T-helper 9 cell (primary cell): ENCODE measurements at places on chromosomes 3 and 15.

DNA sequence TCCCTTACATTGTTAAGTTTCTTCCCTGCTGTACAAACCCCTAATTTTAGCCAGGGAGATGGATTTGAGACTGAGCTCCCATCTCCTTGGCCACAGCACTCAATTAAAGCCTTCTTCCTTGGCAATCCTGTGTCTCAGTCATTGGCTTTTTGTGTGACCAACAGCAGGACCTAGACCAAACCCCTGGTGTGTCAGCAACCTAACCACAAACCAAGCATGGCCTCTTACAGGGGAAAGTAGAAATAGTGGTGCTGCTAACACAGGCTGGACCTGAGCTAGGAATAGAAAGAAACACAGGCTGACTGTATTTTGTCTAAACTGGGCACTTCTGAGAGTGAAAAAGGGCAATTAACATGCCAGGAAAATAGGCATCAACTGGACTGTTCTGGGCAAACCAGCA, 37.9 kb downstream of the PPCDC start:
- DNase-seq = no peak

DNA sequence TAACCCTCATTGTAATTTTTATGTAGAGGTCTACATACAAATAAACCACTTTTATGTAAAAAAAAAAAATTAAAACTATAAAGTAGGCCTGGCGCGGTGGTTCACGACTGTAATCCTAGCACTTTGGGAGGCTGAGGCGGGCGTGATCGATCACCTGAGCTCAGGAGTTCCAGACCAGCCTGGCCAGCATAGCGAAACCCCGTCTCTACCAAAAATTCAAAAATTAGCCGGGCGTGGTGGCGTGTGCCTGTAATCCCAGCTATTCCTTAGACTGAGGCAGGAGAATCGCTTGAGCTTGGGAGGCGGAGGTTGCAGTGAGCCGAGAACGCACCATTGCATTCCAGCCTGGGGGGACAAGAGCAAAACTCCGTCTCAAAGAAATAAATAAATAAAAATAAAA, 766 bp upstream of the SLC12A6 start:
- no peak for DNase-seq

DNA sequence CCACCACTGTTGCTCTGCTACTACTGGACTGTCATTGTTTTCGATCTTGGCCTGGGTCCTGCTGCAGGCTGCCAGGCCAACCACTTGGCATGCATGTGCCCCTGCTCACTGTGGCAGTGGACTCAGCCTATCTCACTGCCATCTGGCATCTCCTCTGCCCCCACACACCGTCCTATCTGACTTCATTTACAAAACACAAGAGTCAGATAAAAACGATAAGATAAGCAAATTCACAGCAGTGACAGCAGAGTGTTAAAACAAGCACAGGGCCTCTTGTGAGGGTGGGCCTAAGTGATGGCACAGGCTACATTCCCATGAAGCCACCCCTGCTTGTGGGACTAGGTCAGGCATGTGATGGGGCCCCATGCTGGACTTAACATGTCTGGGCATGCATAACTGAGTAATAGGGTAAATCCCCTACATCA, 68.1 kb downstream of the CRYGS start:
- no peak for DNase-seq

DNA sequence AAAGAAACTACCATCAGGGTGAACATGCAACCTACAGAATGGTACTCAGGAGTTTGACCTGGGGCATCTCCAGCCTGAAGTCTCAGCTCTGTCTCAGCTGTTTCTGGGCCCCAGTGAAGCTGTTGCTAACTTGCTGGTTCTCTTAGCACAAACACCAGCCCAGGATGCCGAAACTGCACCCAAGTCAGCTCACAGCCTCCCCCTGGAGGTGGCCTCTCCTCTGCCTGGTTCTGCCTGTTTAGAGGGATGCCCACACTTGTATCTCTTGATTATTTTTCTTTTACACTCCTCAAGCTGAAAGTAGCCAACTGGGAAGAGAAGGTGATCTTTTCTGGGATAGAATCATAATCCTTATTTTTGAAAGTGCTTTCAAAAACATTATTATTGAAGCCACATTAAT, 289.0 kb upstream of the RASGRP1 start:
- DNase-seq = peak; percentile 8

DNA sequence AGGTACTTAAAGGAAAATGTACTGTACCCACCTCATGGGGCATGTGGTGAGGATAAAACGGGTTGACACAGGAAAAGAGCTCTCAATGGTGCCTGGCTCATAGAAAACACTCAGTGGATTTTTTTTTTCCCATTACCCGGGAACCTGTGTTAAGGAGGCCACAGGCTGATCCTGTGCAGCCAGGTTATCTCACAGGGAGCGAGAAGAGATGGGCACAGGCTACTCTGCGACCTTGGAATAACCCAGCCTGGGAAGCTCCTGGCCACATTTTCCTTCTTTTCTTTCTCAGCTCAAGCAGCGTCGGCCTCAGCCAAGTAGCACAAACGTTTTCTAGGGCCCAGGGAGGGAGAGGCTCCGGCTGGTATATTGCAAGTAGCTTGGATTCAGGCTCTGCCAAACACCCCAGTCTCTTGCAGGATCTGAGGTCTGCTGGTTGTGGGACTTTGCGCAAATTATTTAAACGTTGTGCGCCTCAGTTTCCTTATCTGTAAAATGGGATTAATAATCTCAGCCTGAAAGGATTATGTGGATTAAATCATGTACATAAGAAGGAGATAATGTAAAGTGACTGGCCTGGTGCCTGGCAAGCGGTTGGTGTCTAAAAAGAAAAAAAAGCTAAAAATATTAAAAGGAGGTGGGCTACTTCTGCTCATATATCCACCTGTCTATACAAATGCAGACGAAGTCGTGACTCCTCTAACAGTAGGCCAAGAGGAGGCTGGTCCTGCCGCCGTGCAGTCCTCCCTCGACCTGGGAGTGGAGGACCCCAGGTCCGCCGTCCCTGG, 2.2 kb downstream of the FURIN start:
- DNase-seq = no peak

DNA sequence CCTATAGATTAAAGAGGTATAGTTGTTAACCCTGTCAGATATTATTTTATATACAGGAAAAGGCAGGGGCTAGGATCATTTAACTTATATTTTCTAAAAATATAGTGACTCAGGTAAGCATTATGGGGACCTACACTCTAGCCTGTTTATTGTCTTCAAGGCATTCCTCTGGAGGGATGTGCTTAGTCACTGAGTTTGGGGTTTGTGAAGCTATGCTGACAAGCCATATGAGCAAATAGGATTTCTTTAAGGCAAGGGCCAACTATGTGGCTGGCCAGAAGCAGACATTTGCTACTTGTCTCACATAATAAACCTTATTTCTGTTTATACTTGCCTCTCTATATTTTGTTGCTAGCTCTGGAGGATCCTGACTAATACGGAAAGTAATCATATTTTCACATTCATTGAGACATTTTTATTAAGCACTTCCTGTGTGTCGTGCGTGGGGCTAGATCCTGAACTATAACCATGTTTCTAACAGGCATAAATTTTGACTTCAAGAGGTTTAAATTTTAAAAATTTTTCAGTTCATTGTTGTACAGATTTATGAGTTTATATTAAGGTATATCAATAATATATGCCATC, 153.4 kb downstream of the OTOL1 start:
- no peak for DNase-seq

DNA sequence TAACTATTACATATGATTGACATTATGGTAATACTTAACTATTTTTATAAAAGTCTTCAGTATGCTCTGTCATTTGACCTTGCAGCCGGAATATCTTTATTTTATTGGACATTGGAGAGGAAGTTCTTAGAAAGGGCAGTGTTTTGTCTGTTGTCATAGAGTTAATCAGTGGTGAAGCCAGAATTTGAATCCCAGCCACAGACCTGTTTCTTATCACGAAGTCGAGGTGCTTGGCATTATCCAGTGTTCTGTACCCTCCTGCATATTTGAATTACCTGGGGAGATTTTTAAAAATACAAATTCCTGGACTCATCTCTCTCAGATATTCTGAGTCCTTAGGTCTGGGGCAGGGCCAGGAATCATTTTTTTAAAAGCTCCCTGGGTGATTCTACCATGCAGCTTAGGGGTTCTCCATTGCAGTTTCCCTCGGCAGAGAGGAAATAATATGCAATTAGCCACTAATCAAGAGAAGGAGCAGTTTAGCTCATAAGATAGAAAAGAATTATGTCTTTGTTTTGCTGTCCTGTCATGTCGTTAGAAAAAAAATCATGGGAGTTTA, 195.6 kb upstream of the CFAP20DC start:
- DNase-seq = no peak

- no peak for DNase-seq
Observed at GRCh38 chr3:143859465-143860203, 11.4 kb upstream of the SLC9A9 start.
